Pericardium fibroblast (primary cell): ENCODE measurements at places on chromosomes 2 and 18. TPM values are rescaled to one million over a fixed set of nuclear protein-coding genes. Genes with fewer than 3 reads are reported as not detected.

The C2orf49 gene
- 8.8 and 12.6 TPM in 2 replicates for total RNA-seq

The CRYBA2 gene
- not detected in 2 replicates for total RNA-seq

The DYSF gene
- 0.70 and 9.4 TPM in 2 replicates for total RNA-seq

The ITGAV gene
- total RNA-seq, result 59.7 and 95.9 TPM in 2 replicates

The SCG2 gene
- total RNA-seq, result 0.47 TPM in 1 of 2 replicates, not detected in the other

The RESP18 gene
- not detected in 2 replicates for total RNA-seq

The GPR39 gene
- 0.12 and 0.94 TPM in 2 replicates for total RNA-seq

The ATP8B1 gene
- 4.2 and 4.8 TPM in 2 replicates for total RNA-seq

The FN1 gene
- total RNA-seq, result 18,046 and 18,337 TPM in 2 replicates

The IL36B gene
- not detected in 2 replicates for total RNA-seq

The CSRNP3 gene
- total RNA-seq, result 1.2 and 2.7 TPM in 2 replicates

The EFR3B gene
- 0.47 and 0.60 TPM in 2 replicates for total RNA-seq

The CHCHD5 gene
- total RNA-seq, result 8.8 and 33.1 TPM in 2 replicates

The PLEKHH2 gene
- total RNA-seq, result 1.8 and 3.8 TPM in 2 replicates

The EVX2 gene
- 0.09 TPM in 1 of 2 replicates, not detected in the other for total RNA-seq

The CXCR1 gene
- not detected in 2 replicates for total RNA-seq

The KCNG2 gene
- total RNA-seq, result 0.47 and 2.2 TPM in 2 replicates

The GPR17 gene
- not detected in 2 replicates for total RNA-seq

The TCF23 gene
- total RNA-seq, result 0.09 TPM in 1 of 2 replicates, not detected in the other

The ATOH8 gene
- 16.9 and 31.4 TPM in 2 replicates for total RNA-seq

The TPGS2 gene
- total RNA-seq, result 136 and 192 TPM in 2 replicates

The SETBP1 gene
- total RNA-seq, result 3.5 and 8.7 TPM in 2 replicates

The SLC30A3 gene
- total RNA-seq, result not detected in 2 replicates

The TGFBRAP1 gene
- 11.8 and 13.0 TPM in 2 replicates for total RNA-seq

The CRYGD gene
- not detected in 2 replicates for total RNA-seq

The UGT1A6 gene
- total RNA-seq, result not detected in 2 replicates

The SP5 gene
- not detected in 2 replicates for total RNA-seq

The LHCGR gene
- not detected in 2 replicates for total RNA-seq

The HOXD3 gene
- 0.09 and 0.82 TPM in 2 replicates for total RNA-seq

The NOL4 gene
- total RNA-seq, result not detected in 2 replicates

The KRTCAP3 gene
- total RNA-seq, result 5.2 TPM in 1 of 2 replicates, not detected in the other

The CROCC2 gene
- total RNA-seq, result not detected in 2 replicates

The POTEJ gene
- total RNA-seq, result not detected in 2 replicates

The SPATA3 gene
- total RNA-seq, result not detected in 2 replicates

The SNED1 gene
- total RNA-seq, result 17.0 and 27.7 TPM in 2 replicates

The PRKAG3 gene
- not detected in 2 replicates for total RNA-seq

The CHRNG gene
- 0.77 TPM in 1 of 2 replicates, not detected in the other for total RNA-seq

The PAIP2B gene
- total RNA-seq, result 0.35 and 1.9 TPM in 2 replicates

The DAW1 gene
- total RNA-seq, result 1.5 and 7.5 TPM in 2 replicates

The NR4A2 gene
- 0.47 and 0.68 TPM in 2 replicates for total RNA-seq

The GCG gene
- not detected in 2 replicates for total RNA-seq

The IL36G gene
- not detected in 2 replicates for total RNA-seq

The PLA2R1 gene
- 3.1 and 15.4 TPM in 2 replicates for total RNA-seq

The GALNT5 gene
- total RNA-seq, result 0.70 and 1.7 TPM in 2 replicates

The COLEC12 gene
- total RNA-seq, result 16.8 and 107 TPM in 2 replicates

The ASB18 gene
- not detected in 2 replicates for total RNA-seq

The BOLL gene
- total RNA-seq, result not detected in 2 replicates

The BCL2 gene
- total RNA-seq, result 4.1 and 4.3 TPM in 2 replicates
